ENCODE measurements at places on chromosomes 4 and X.

DNA sequence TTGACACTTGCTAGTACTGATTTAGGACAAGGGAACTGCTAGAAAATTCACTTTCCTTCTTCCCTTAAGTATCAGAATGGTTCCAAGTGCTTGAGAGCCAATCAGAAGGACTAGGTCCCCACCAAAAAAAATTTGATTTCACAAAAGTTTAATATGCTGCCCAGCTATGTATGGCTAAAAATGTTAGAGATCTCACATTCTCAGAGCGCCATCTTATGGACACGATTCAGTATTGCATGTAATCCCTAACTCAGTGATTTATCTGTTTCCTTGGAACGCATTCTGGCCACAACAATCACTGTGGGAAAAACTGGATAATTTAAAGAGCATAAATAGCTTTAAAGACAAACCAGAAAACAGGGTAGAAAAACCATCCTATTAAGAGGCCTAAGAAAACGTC is 255.1 kb upstream of the GPC4 start:
- H3K27me3 ChIP-seq, result no peaks in the 10 kb centered on the region
- H3K4me3 ChIP-seq, result no peak overlapping the region
- H3K36me3 ChIP-seq, result no peaks in the 10 kb centered on the region
- H3K4me1 ChIP-seq, result no peaks in the 10 kb centered on the region
- DNase-seq, result peak; percentile 24

DNA sequence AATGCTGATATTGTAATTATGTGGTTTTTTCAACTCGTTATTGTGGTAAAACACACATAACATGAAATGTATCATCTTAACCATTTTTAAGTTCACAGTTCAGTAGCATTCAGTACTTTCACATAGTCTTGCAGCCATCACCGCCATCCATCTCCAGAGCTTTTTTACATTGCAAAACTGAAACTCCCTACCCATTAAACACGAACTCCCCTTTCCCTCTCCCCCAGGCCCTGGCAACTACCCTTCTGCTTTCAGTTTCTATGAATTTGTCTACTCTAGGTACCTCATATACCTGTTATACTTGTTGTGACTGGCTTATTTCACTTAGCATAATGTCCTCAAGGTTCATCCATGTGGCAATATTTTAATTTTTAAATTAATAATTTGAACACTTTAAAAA is 380.6 kb downstream of the MAPK10 start:
- H3K4me1 ChIP-seq, result no peaks in the 10 kb centered on the region
- H3K27ac ChIP-seq, result no peak overlapping the region
- no peaks in the 10 kb centered on the region for H3K36me3 ChIP-seq
- H3K27me3 ChIP-seq, result no peaks in the 10 kb centered on the region
- DNase-seq, result no peak

GRCh38 chr4:7183780-7184460 is 8.4 kb upstream of the SORCS2 start:
- DNase-seq, result no peak
- H3K36me3 ChIP-seq, result no peaks in the 10 kb centered on the region
- no peaks in the 10 kb centered on the region for H3K4me1 ChIP-seq
- H3K4me3 ChIP-seq, result no peak overlapping the region
- no peak overlapping the region for H3K27ac ChIP-seq
- peaks cover 24% of the 10 kb centered on the region for H3K27me3 ChIP-seq

DNA sequence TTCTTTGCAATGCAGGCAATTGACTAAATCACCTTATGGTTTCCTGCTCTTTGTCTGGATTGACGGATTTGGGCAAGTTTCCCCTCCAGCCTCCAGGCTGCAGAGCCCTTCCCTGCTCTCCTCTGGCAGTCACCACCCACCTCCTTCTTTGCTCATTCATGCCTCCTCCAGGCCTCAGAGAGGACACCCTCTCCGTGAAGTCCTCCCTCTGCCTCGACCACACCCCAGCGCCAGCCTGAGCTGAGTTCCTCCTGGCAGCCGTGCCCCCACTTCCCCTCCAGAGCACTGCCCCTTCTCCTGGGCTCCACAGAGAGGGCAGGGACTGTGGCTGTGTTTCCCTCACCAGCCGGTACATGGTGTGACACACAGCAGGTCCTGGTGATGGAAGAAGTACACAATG is 53.7 kb downstream of the DCTD start:
- DNase-seq, result no peak
- H3K27ac ChIP-seq, result no peak overlapping the region
- no peaks in the 10 kb centered on the region for H3K4me1 ChIP-seq
- H3K4me3 ChIP-seq, result no peak overlapping the region

Measured in astrocyte (in vitro differentiated cells and primary cell).